NCI-H524 (cell line): ENCODE measurements at places on chromosomes 4 and X.

GRCh38 chr4:113838460-113838859, 76.9 kb upstream of the CAMK2D start:
- no peak for DNase-seq

GRCh38 chr4:57061395-57061794, 48.8 kb downstream of the IGFBP7 start:
- DNase-seq: no peak

- DNase-seq: no peak
These were observed 184.7 kb upstream of the ZCCHC13 start for GRCh38 chrX:74119016-74119910.

GRCh38 chrX:110310000-110310790, 7.7 kb downstream of the AMMECR1 start:
- DNase-seq: peak; percentile 28

DNA sequence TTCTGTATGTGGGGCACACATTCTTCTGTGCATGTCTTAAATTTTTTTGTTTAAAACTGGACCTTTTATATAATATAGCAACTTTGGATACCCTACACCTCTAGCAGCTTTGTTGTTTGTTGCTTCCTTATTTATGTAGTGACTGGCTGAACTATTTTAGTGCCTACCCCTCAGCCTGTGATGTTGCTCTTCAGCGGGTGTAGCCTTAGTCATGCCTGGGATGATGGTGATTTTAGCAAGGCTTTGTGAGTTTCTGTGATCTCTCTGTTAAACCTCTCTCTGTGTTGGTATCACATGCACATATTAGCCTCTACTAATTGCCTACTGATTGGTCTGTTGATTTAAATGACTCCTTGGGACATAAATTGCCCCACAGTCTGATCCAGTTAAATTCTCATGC, 22.8 kb downstream of the USP9X start:
- DNase-seq: no peak

- DNase-seq: no peak
These were observed 135.4 kb upstream of the NKX1-1 start for GRCh38 chr4:1541449-1542225.

DNA sequence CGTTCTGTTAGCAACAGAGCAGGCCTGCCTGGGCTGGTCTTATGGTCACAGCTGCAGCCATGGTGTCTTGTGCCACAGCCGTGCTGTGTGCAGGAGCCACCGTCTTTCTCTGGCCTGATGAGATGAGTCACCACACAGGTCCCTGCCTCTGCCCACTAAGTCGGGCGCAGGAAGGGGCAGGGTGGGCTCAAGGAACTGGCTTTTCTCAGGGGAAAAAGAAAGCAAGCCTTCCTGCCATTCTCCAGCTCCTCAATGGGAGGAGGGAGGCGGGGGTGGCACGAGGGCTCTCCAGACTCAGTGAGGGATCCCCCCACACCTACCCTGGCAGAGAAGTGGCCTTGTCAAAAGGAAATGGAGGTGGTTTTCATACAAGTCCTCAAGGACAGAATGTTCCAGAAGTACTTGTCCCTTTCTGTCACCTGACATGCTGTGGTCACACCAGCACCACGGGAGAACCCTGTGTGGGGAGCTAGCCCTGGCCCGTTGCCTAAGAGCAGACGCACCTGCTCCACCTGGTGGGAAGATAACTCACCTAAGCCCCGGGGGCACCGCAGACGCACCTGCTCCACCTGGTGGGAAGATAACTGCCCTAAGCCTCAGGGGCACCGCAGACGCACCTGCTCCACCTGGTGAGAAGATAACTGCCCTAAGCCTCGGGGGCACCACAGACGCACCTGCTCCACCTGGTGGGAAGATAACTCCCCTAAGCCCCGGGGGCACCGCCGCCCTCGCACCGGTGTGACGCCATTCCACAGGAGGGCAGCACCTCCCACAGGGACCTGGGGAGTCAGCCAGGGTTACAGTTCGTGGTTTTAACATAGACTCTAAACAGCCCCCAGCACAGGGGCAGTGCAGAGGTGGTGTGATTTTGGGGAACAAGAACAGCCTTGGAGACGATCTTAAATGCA, 18.5 kb downstream of the UVSSA start:
- DNase-seq: no peak

DNA sequence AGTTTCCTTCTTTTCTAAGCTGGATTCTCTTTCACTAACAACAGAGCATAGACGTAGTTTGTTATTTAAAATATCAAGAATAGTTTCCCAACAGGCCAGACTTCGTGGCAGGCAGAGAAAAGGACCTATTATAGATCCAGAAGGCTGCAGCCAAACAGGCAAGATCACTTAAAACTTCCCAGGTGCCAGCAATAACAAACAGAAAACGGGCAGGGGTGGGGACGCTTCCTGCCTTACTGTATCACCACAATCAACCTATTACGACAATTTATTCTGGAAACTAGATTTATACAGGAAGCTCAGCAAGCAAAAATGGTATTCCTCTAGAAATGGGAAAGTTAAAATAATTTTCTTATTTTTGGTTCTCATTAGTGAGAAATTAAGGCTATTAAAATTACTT, 22.1 kb downstream of the RWDD4 start:
- peak; percentile 16 for DNase-seq
